Iris pigment epithelial cell (primary cell): ENCODE measurements at places on chromosomes 7 and 10.
A peak's percentile ranks its signal among the peaks of the same experiment; 100 is the strongest.

DNA sequence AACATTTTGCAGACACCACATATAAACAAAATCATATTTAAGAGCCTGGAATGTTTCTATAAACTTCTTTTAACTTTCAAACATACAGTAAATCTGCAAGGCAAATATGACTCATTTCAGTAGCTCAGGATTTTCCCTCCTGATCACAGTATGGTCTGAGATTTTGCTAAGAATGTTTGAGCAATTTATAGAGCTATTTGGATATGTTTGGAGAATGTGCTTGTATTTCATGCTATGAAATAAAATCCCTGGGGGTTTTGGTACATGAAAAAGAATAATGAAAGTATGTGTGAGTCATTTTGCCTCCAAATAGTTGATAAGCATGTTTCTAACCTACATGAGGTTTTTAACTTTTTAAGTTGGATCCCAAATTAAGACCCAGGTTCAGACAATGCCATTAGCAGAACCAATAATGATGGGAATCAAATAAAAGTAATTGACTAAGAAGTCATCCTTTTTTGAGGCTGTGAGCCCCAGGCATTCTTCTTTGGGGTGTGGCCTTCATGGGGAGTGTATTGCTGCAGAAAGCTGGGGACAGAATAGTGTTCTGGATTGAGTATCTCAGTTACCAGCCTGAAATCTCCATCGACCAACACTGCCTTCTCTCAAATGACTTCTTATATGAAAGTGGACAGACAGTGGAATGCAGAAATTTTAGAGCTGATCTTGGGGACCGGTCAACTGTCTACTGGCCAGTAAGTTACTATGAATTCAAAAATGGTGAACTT is 66.1 kb upstream of the AGBL3 start:
- peak; percentile 95 for DNase-seq

DNA sequence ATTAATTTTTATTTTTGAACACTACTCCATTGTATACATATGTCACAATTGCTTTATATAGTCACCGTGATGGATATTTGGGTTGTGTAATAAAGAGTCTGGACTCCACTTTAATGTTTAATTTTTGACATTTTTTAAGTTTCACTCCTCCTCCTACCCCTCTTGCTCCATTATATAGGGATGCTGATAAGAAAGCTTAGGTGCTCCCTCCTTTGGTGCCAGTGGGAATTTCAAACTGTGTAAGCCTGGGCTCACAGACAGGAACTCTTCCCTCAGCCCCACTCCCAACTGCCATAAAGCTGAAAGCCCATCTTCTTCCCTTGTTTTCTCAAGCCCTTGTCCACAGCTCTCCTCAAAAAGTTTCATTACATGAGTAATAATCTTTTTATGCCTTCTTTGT is 47.6 kb downstream of the TWIST1 start:
- DNase-seq: peak; percentile 20

DNA sequence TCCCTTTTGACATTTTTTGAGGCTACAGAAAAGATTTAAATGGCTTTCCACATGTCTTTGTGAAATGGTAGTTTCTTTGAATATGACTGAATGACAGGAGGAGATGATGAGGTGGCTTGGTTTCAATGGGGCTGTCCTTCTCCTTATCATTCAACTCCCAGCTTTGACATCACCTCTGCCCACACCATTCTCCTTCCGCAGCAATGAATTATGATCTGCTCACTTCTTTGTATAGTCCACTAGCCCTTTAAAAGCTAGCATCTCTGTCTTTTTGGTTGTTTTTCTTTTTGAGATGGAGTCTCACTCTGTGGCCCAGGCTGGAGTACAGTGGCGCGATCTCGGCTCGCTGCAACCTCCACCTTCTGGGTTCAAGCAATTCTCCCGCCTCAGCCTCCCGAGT is 31.7 kb downstream of the DCLRE1A start:
- no peak for DNase-seq

DNA sequence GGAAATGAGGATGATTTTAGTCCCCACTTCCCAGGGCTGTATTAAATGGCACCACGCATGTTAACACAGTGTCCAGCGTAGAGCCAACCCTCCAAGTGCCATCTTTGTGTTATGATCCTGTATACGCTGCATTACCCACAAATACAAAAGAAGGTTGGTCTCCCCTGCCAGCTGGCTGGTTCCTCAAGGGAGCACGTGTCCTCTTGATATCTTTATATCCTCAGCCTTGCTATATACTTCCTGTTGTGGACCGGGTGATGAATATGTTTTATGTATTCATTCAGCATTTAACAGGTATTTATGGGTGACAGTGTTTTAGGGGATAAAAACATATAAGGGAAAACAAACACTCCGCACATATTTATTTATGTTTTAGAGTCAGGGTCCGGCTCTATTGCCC is 23.2 kb upstream of the PRRT4 start:
- no peak for DNase-seq

DNA sequence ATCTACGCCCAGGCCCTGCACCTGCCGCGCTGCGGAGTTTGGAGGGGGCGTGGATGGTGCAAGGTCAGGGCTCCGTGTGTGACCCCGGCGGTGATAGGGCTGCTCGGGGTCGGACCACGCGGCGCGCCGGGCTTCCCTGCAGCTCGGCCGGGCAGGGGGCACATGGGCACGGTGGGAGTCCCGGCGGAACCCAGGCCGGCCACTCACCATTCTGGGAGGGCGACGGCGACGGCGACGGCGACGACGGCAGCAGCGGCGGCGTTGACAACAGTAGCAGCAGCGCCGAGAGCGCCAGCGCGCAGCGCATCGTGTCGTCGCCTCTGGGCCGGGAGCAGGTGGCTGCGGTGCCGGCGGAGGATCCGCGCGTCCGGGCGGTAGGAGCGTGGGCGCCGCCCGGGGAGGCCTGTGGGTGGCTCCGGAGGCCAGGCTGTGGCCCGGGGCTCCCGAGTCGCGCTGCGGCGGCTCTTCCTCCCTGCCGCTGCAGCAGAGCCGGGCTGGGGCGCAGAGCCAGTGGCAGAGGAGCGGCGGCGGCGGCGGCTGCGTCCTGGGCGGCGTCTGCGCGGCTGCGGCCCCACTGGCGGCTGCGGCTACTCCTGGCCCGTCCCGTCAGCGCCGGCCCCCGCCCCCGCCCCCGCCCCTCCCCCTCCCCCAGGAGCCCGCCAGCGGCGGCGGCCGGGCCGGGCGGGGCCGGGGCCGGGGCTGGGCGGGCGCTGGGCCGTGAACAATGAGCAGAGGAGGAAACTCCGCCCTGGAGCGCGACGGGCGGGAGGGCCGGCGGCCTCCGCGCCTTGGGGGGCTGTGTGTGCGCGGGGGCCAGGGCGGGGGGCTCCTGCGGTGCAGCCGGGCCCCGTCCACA is at the start of gene PODXL:
Gene PODXL, minus strand, starts transcription at position 576 of the 856 bp plus-strand sequence. Its CDS starts 269 bp downstream, at position 307.
- DNase-seq: peak; percentile 26

- peak; percentile 71 for DNase-seq
These were observed 3.0 kb downstream of the ZYX start for GRCh38 chr7:143384148-143384547.

- no peak for DNase-seq
These were observed 183.2 kb upstream of the PTPRZ1 start for GRCh38 chr7:121689749-121690148.

DNA sequence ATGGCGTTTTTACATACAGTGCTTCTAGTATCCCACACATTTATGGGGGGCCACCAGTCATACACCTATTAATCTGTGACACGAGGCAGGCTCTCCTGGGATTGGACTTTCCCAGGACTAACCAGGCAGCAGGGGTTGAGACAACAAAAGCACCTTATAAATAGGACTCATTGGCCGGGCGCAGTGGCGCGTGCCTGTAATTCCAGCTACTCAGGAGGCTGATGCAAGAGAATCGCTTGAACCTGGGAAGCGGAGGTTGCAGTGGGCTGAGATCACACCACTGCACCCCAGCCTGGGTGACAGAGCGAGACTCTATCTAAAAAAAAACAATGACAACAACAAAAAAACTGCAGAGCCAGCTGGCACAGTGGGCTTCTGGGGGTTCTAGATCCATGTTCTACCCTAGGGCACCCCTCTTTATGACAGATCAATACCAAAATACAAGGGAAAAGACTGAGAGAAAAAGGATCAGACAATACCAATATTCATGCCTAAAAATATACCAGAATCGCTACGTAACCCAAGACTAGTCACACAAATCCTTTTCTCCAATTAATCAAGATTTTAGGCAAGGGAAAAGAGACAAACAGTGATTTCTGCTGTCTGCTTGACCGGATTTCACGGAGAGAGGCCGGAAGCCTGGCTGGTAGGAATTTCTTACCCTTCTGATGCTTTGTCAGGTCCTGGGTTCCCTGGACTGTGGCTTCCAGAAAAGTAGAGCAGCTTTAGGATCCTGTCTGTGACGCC is 98.4 kb upstream of the CCNY start:
- no peak for DNase-seq

DNA sequence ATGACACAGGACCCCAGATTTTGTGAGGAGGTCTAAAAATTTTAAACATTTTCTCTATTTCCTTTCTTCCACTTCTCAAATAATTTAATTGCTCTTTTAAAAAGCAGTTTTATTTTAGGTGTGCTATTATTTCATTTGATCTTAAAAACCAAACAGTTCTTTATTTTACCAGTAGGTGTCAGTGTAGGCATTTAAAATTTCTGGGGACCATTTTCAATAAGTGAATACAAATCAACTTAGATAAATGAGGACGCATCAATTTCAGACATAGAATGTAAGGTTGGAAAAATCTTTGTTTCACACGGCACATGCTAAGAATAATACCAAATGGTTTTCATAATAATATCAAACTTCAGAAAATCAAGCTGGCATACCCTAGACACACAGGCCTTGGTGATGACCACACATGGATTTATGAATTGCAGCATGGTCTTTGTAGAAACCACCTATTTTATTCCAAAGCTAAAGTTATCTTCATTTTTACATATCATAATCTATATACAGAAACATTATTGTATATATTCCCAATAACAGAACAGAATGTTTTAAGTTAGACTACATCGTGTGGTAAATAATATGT is 127.6 kb upstream of the SLC26A5 start:
- peak; percentile 50 for DNase-seq

DNA sequence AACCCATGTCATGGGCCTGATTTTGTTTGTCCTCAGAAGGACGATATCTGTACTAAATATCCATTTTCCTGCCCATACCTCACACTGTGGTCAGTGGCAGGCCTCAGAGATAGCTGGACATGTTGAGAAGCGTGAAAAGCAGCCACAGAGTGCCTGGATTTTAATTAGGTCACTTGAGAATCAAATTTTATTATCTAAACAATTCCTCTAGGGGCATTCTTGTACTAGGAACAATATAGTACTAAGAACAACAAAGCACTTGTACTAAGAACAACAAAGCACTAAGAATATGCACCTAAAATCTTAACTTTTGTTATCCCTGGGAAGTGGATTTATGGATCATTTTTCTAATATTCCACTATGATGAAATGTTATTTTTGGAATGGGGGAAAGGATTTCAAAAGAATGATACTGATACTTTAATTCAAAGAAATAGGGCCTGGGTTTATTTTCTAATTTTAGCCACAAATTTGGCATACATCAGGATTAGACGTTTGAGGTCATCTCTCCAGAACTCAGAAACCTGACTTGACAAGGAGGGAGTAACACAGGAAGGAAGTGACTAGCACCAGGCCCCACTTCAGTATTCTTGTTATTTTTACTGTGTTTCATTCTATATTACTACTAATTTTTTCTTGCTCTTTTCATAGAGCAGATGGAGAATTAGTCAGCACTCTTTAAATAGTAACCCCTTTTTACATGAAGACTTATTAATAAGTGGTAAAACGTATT is 112.2 kb downstream of the EXOC4 start:
- peak; percentile 74 for DNase-seq

DNA sequence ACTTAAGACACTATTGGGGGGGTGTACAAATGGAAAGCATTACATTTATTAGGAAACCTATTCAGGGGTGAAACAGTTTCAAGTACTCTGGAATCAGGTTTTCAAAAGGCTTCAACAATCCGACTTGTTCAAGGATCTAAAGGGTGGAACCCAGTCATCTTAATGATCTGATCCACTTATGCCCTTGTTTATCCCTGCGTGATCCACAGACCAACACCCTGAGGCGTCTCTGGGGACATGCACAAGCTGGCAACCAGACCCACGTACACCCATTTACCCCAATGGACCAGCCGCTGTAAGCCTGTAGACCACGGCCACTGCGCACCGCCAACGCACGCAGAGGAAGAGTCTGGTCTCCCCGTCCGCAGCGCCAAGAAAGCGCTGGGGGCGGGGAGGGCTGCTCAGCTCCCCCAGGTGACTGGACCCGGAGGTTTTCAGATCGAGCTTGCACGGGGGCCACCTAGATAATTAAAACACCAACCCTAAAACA is 13.4 kb downstream of the HNRNPF start:
- DNase-seq: peak; percentile 38

DNA sequence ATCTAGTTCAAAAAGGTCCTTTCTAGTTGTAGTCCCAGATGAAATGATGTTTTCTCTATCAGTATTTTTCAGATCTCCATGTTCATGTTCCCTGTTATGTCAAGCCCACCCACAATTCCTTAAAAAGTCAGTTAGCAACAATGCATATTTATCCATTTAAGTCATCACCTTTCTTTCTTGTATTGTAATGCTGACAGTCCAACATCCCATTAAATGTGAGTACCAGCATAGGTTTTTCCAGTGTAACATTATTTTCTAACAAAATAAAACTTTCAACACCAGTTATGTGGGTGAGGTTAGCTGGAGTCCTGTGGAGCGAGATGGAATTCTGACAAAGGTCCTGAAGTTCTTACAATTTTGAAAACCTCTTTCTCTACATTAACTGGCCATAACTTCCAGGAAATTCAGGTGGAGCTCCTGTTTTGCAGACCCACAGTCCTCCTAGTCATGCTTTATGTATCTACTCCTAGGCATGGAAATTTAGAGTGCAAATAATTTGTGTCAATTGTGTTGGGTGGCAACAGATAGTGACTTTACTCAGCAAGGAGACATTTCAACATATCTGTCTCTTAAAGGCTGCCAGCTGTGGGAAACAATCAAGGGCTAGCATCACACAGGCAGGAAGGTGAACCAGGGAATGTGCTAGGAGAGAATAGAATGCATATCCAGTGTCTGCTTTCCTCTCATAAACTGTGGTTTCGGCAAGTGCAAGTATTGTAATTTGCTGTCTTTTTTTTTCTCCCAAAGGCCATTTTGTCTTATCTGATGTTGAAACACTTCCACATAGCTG is 162.6 kb downstream of the MTERF1 start:
- DNase-seq: no peak
